Neural progenitor cell (in vitro differentiated cells): ENCODE measurements at places on chromosomes 12 and 14.

GRCh38 chr12:84497819-84498218 lies 414.8 kb downstream of the SLC6A15 start:
- H3K4me3 ChIP-seq: no peak overlapping the region
- no peaks in the 10 kb centered on the region for H3K36me3 ChIP-seq

DNA sequence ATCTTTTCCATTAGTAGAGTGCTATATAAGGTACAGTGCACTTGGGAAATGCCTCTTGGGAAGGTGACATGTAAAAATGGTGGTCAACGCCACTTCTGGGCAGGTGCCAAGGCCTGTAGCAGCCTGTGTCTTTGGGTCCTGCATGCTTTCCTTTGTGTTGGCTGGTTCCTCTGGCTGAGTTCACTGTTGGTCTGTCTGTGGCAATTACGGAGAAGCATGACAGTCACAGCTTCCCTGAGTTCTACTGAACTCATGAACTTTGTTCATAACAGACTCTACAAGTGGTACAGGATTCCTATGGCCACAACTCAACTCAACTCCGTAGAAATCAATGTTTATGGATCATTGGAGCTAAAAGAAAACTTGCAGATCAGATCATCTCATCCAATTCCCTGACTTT lies 98.0 kb downstream of the CACNA1C start:
- DNase-seq: no peak
- no peaks in the 10 kb centered on the region for H3K27me3 ChIP-seq
- no peak overlapping the region for H3K27ac ChIP-seq
- H3K4me3 ChIP-seq: no peak overlapping the region

- H3K27ac ChIP-seq: no peak overlapping the region
- H3K4me1 ChIP-seq: no peaks in the 10 kb centered on the region
- no peaks in the 10 kb centered on the region for H3K36me3 ChIP-seq
- no peak overlapping the region for H3K4me3 ChIP-seq
- no peak for DNase-seq
Measured at GRCh38 chr12:57280211-57281062, 29.4 kb upstream of the STAC3 start.

GRCh38 chr12:13887779-13888388 lies 93.5 kb downstream of the GRIN2B start:
- DNase-seq: no peak
- no peak overlapping the region for H3K4me3 ChIP-seq
- no peak overlapping the region for H3K27ac ChIP-seq
- H3K36me3 ChIP-seq: no peaks in the 10 kb centered on the region
- H3K4me1 ChIP-seq: peaks cover 6% of the 10 kb centered on the region
- H3K27me3 ChIP-seq: no peaks in the 10 kb centered on the region

DNA sequence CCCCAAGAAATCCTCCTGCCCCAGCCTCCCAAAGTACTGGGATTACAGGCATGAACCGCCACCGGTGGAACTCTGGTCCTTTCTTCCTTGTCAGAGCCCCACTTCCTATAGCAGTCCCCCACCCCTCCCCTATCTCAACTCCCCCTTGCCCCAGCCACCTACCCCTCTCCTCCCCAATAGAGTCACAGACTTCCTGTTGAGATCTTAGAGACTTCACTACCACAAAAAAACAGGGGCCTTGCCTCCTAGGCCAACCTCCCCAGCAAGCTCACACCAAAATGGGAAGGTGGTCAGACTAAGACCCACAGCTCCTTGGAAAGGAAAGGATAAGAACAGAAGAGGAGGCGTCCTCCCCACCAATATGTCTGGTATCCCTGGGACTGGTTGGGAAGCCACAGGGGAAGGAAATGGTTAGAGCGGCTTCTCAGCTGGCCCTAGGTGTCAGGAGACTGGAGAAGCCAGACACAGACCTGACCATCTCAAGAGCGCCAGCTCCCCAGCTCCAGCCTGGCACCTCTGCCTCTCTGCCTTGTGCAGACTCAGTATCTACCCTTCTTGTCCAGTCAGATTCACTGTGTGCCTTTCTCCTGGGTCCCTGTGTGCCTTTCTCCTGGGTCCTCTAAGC lies 8.5 kb downstream of the ITGB7 start:
- no peak for DNase-seq
- H3K27ac ChIP-seq: no peak overlapping the region
- H3K4me3 ChIP-seq: no peak overlapping the region
- no peaks in the 10 kb centered on the region for H3K36me3 ChIP-seq
- peaks cover 86% of the 10 kb centered on the region for H3K27me3 ChIP-seq

- no peaks in the 10 kb centered on the region for H3K36me3 ChIP-seq
- no peak overlapping the region for H3K27ac ChIP-seq
- peak; percentile 32 for DNase-seq
- peaks cover 98% of the 10 kb centered on the region for H3K27me3 ChIP-seq
- peaks cover 53% of the 10 kb centered on the region for H3K4me1 ChIP-seq
Measured at GRCh38 chr14:99268810-99269707, 2.9 kb downstream of the BCL11B start.

- H3K27me3 ChIP-seq: no peaks in the 10 kb centered on the region
- H3K36me3 ChIP-seq: no peaks in the 10 kb centered on the region
- no peak overlapping the region for H3K4me3 ChIP-seq
- no peak overlapping the region for H3K27ac ChIP-seq
Measured at GRCh38 chr14:34498684-34499412, 36.8 kb upstream of the SPTSSA start.

DNA sequence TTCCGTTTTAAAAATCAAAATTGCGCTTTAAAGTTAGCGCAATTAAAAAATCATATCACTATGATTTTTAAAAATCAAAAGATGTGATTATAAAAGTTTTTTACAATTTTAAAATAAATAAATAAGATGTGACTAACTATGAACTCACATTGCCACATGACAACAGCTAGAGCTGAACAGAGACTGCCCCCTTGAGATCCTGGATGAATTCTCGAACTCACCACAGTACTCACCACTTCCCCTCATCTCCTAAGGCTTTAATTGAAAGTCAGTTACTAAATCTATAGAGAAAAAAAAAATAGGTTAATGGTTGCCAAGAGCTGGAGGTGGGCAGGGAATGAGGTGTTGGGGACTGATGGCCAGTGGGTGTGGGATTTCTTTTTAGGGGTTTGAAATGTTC lies 384.2 kb downstream of the ZFP36L1 start:
- no peak overlapping the region for H3K27ac ChIP-seq
- no peaks in the 10 kb centered on the region for H3K27me3 ChIP-seq
- no peaks in the 10 kb centered on the region for H3K36me3 ChIP-seq
- H3K4me1 ChIP-seq: peaks cover 14% of the 10 kb centered on the region

DNA sequence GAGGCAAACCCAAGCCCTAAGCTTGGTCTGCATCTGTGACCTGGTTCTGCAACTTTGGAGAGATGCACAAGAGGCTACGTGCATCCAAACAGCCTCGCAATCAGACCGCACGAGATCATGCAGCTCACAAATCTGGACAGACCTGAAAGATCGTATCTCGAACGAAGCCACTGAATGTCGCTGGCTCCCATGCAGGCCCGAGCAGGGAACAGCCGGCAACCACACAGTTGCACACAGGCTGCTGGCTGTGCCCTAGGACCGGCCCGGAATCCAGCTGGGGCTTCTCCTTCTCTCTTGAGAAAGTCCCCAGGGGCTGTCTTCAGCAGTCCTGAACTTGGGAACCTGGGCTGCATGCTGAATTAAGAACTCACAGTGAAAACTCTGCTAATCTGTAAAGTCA lies 27.9 kb downstream of the WNT5B start:
- no peaks in the 10 kb centered on the region for H3K36me3 ChIP-seq
- H3K4me1 ChIP-seq: no peaks in the 10 kb centered on the region
- no peak for DNase-seq

DNA sequence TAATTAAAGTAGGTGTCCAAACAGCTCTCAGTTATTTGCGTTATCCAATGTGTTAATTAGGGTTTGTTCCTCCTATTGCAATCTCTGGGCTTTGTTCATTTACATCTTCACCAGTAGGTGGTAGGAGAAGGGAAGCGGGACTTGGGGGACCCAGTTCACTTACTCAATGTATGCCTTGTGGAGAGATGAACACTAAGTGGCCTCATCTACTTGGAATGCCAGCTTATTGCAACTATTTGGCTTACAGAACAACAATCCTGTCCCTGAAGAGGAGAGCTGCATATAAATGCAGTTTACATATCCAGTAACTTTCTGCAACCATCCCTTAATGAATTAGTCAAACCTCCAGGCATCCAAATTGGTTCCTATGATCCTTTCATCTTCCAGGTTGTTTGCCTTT lies 417.1 kb upstream of the CCDC196 start:
- no peak for DNase-seq
- no peak overlapping the region for H3K27ac ChIP-seq
- H3K36me3 ChIP-seq: no peaks in the 10 kb centered on the region
- no peak overlapping the region for H3K4me3 ChIP-seq

DNA sequence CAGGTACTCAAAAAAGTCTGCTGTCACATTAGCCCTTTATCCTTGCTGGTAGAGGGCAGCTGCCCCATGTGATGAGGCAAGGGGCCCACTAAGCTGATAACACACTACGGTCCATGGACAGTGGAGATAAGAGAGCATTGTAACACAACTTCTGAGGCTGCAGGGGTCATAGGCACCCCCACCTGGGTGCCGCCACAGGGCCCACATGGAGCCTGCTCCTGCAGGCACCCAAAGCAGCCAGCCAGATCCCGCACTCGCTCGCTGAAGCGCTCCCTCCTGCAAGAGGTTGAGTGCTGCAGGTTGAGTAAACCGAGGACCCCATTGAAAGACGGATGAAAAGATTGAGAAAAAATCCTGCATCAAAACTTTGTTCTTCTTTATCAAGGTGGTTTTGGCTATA lies 566.3 kb upstream of the NOVA1 start:
- H3K4me1 ChIP-seq: no peaks in the 10 kb centered on the region
- H3K4me3 ChIP-seq: no peak overlapping the region
- no peak for DNase-seq
- H3K27ac ChIP-seq: no peak overlapping the region
- H3K36me3 ChIP-seq: no peaks in the 10 kb centered on the region

DNA sequence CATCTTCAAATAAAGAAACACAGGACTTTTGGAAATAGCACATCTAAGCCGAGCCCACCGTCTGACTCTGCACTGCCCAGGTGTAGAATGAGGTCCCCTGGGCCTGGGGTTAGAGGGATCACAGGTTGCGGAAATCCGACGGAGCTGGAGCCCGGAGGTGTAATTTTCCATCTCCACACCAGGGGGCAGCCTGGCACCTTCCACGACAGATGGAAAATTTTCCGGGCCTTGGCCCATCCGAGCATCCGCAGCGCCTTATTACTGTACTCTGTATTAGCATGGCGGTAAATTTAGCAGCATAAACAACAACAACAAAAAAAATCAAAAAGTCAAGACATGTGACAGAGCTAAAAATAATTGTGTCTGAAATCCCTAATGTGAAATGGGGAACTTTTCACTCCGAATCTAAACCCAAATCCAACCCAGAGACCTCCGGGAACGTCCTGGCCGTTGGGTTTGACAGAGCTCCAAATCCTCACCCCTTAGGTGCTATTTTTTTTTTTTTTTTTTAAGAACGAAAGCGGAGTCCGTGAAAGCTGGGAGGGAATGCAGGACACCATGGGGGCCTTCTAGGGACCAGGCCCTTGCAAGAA lies 93.9 kb downstream of the KSR2 start:
- no peaks in the 10 kb centered on the region for H3K36me3 ChIP-seq
- H3K4me3 ChIP-seq: no peak overlapping the region
- no peak overlapping the region for H3K27ac ChIP-seq
- H3K4me1 ChIP-seq: no peaks in the 10 kb centered on the region
- DNase-seq: peak; percentile 83
- peaks cover 3% of the 10 kb centered on the region for H3K27me3 ChIP-seq
